Neural crest cell (in vitro differentiated cells): ENCODE measurements at places on chromosomes 5 and 9.

GRCh38 chr9:133735415-133735775 lies 2.8 kb downstream of the SARDH start:
- DNase-seq: no peak

GRCh38 chr5:57592236-57592635 lies 109.6 kb upstream of the ACTBL2 start:
- no peak for DNase-seq

DNA sequence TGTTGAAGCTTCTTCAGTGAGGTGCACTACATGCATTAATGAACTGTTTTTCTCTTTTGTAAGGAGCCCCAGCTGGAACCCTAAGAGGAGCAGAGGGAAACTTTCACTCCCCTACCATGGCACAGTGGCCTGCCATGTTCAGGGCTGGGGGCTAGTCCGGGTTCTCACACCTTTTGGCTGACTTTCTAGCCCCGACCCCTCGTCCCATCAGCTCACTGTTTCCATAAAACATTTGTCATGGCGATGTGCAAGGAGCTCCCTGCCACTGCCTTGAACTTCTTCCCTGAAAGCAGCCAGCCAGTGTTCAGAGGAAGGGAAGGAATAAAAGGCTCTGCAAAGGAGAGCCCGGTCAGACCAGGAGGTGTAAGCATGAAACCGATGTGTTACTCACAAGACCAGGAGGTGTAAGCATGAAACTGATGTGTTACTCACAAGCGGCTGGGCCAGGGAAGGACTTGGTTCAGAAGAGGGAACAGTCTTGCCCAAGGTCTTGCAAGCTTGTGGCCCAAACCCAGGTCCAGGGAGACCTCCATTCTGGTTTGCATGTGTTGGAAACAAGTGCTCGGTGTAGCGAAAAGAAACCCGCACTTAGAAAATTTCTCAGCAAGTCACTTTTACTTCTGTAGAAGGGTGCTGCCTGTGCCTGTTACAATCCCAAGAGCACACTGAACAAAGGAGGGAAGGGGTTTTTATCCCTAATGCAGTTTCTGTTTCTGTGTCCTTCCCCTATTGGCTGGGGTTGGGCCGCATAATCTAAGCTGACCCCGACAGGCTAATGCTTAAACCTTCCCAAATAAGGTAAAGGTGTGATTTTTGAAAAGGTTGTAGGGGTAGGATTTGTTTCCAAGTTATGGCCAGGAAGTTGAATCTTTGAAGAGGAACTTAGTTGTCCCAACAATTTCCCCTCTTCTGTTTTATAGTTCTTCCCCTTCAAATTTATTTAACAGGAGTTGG lies 3.4 kb upstream of the ABO start:
- DNase-seq: no peak

DNA sequence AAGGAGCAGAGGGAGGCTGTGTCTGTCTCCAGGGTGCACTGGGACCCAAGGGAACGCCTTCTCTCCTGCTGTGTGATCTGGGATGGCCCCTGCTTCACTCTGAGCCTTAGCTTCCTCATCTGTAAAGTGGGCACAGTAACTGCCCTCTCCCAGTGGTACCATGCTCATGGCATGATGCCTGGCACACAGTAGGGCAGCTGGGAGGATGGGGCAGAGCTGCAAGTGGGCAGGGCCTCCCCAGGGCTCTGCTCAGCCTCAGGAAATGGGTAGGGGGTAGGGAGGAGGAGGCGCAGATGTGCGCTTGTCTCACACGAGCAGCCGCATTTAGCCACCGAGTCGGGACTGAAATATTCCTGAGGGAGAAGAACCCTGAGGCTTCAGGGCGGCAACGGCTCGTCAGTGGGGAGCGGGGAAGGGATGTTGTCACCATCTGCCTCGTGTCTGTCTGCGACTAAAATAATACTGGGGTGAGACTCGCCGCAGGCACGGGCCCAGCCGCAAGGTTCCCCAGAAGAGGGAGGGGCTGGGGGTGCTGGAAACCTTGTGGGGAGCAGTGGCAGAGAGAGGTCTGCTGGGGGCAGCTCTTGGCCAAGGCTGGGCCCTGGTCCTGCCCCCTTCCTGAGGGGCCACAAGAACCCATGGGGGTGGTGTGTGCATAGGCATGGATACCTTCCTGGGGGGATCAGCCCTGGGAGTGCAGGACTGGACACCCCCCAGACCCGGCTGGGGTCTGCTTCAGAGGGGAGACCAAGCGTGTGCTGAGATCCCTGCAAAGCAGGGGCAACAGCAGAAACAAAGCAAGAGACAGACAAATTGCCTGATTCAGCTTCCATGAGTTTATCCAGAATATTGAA lies 55.2 kb upstream of the PSD2 start:
- no peak for DNase-seq

DNA sequence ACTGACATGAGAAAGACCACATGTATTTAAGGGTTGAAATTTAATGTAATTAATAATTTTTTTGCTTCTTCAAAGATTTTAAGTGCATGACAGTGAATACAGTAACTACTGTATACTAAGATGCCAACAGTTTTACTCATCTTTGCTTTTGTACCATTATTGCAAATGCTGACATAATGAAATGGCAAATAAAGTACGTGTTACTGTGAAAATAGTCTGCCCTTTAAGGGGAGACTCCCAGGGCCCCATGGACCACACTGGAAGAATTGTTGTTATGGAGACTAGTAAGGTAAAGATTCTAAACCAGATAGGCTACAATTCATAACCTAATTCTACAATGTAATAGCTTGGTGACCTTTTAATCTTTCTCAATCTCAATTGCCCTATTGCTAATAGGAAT lies 84.7 kb downstream of the NR3C1 start:
- no peak for DNase-seq

DNA sequence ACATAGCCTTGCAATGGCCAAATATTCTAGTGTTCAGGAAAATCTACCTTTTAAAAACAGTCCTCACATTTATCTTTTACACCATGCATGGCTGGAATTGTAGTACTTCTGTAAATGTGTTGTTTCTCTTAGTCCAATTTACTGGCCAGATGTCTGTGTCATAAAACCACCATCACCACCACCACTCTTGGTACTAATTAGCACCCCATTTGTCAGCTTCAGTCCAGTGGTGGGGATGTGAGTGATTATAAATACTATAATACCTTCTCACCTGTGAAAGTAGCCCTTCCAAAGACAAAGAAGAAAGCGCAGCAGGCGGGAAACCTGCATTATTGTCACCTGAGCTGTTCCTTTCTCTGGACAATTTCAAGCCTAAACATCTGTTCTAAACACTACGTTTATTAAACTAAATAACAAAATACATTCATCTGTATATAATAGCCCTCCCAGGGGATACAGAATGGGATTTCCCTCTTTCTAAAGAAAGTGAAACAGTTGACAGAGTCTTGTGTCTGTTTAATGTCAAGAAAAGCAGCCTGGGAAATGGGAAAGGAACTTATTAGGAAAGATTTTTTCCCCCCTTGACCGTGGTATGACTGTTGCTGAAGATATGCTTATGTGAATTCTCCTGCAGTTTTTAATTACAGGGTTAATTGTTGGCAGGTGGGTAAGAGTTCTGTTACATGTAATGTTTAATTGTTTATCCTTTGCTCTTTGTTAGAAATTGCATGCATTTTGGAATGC lies 144.5 kb upstream of the NUDT12 start:
- DNase-seq: no peak

DNA sequence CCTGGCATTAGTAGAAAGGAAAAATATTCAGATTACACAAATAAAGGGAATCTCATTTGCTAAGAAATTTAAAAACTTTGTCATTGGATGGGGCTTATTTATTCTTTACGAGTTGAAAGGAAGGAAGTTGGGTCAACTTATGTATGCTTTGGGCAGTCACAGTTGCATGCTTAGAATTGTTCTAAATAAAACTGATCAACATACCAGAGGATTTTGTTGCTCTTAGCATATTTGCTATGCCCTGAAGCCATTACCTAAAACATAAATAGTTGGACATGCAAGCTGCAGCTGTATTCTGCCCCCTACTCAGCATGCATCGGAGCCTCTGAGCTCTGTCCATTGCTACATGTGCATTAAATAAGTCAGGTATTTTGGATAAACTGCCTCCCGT lies 172.7 kb upstream of the MEF2C start:
- DNase-seq: no peak

DNA sequence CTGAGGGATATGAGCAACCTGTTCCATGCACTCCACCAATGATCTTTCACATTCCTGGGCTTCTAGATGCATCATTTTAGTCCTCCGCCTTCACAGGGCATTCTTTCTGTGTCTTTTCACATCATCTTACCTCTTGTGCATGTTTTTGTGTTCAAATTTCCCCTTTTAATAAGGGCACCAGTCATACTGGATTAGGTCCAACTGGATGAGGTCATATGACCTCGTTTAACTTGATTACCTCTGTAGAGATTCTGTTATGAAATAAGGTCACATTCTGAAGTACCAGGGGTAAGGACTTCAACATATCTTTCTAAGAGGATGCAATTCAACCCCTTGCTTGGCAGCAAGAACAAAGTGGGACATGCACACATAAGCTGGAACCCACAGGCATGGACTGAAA lies 335.3 kb upstream of the TLE4 start:
- DNase-seq: no peak

DNA sequence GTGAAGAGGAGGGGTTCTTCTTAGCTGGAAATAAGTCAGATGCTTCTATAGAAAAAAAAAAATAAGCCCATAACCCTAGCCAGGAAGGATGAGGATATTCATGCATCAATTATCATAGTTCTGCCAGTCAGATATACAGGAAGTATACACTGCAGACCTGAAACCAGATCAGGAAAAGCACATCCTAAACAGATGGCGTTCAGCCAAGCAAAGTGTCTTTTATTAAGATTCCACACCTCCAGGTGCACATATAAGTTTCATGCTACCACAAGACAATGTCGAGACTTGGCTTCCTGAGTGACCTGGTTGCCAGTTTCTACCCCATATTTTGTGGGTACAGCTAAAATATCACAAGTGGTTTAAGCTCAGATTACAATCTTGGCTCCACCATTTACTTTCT lies 108.3 kb downstream of the CETN3 start:
- DNase-seq: no peak

GRCh38 chr5:57219386-57219785 lies 45.5 kb downstream of the GPBP1 start:
- DNase-seq: no peak

DNA sequence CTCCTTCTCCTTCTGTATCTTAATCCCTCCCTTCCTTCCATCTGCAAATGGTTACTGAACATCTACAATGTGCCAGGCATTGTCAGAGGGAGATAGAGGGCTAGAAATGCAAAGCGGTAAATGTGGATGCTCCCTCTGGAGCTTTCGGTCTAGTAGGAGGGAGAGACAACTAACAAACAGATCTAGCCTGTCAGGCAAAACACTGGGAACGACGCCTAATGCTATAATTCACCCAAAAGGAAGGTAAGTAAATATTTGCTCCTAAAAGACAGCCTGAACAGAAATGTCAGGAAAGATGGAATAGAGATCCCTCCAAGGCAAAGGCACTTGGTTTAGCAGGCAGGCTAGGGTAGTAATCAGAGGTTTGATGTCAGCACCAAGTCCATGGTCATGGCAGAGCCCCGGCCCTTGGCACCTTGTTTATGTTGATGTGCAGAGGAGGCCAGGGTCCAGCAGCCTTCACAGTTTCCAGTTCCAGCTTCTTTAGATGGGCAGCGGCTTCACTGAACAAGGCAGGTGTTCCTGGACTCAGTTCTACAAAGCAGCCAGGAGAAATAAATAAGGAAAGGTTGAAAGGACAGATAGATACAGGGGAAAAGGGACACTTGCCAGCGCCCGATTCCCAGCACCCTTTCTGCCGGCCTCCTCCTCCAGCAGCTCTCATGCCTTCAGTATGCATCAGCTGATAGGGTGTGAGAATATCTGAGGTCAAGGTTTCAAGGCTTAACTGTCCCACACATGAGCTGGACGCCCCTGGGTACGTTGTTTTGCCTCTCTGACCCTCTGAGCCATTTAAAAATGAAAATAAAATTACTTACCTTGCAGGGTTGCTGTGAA lies 46.5 kb upstream of the FRRS1L start:
- DNase-seq: no peak

DNA sequence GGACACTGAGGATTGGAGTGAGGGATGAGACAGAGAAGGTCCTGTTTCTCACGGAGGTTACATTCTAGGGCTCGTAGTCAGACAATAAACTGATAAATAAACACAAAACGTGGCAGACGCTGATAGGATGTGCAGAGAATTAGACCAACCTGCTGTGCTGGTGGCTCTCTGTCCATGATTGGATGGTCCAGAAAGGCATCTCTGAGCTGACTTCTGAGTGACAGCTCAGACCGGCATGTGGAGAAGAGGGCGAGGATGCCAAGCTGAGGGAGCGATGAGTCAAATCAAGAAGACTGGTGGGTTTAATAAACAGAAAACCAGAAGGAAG lies 132.3 kb upstream of the TAF11L2 start:
- no peak for DNase-seq
